Activated CD8-positive, alpha-beta memory T cell treated with anti-CD3 and anti-CD28 coated beads for 1 hour (primary cell): ENCODE measurements at places on chromosomes 12 and 14.
A peak's percentile ranks its signal among the peaks of the same experiment; 100 is the strongest.

DNA sequence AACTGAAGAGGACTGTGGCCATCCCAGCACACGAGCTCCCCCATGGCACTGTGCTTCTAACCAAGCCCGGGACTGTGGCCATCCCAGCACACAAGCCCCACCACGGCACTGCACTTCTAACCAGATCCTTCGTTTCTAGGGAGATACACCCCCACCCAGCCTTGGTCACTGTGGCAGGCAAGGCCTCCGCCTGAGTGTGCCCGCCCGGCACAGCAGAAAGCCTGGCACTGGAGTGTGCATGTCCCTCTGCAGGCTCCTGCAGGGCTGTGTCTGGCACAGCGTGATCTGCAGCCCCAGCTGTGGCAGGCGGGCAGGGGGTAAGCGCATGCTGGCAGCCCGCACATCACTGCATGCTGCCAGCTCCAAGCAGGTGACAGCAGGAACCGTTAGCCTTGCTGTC lies 49.8 kb downstream of the CCDC85C start:
- no peak for DNase-seq

DNA sequence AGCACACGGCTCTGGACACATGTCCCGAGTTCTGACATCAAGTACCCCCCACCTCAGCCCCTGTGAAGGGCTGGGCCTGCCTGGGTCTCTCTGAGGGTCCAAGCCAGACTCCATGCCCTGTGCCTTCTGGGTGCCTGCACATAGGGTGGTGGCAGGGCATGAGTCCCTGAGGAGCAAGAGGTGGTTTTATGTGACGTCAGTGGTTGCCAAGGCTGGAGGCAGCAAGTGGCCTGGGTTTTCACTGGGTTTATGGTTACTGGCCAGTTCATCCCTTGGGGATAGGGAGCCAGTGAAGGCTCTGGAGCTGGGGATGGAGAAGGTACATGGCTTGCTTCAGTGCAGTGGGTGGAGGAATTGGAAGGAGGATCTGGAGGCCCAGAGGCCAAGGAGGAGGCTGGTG lies 51.1 kb upstream of the EML1 start:
- no peak for DNase-seq

GRCh38 chr14:92922883-92923743 lies at the start of gene CHGA:
Gene CHGA (plus strand): TSS chr14:92923150. CDS start chr14:92923360, 210 bp downstream.
- DNase-seq, result no peak

GRCh38 chr12:47307680-47308399 lies 228.1 kb upstream of the AMIGO2 start:
- no peak for DNase-seq

GRCh38 chr12:102806110-102806509 lies 110.9 kb downstream of the PAH start:
- no peak for DNase-seq

DNA sequence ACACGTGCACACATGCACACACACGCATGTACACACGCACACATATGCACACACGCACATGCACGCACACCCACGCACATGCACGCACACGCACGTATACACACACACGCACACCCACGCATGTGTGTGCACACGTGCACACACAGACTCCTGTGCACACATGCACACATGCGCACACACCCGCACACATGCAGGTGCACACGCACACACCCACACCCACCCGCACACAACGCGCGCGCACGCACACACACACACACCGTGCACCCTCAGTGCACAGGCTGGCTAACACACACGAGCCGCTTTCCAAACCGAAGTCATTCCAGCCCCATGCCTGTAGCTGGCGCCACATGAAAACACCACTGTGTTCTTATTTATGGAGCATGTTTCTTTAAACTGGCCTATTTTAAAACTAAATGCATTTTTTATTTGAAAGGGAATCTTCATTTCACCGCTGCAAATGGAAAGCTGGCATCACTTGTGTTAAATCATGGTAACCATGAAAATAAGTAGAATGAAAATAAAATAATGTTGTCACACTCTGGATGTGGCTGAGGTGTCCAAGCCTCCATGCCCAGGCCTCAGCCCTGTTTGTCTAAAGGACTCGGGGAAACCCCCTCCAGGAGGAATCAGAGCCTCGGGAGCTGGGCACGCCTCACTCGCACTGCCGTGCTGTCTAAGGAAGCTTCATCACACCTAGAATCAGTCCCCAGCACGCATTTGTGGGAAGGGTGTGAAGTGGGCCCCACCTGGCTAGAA lies 45.1 kb downstream of the GALNT9 start:
- no peak for DNase-seq

GRCh38 chr12:100964028-100964427 lies 169.5 kb downstream of the ANO4 start:
- no peak for DNase-seq

- no peak for DNase-seq
These were observed 67.7 kb downstream of the ZNF664 start for GRCh38 chr12:124040737-124041136.

GRCh38 chr12:92462049-92462448 lies 240.7 kb upstream of the PLEKHG7 start:
- no peak for DNase-seq

GRCh38 chr12:27478949-27479348 lies 32.4 kb downstream of the SMCO2 start:
- no peak for DNase-seq

- DNase-seq, result no peak
These were observed 15.0 kb upstream of the PPP1R13B start for GRCh38 chr14:103862393-103862782.

DNA sequence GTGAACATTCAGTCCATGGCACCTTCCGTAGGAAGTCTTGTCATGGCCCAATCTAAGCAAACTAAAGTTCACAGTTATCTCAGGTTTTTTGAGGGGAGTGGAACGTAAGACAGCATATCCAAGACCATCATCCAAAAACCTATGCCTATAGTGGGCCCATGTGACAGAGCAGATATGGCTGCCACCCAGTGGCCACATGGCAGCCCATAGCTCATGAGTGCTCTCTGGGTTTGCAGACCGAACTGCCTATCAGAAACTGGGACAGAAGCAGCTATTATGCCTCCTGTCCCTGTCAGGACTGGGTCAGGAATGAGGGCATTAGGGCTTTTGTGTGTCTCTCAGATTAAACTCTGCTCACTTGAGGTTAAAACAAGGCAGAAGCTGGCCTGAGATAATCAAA lies 503.7 kb downstream of the NRXN3 start:
- no peak for DNase-seq

GRCh38 chr12:81077686-81078441 lies at the start of gene ACSS3:
Gene ACSS3 (plus strand): TSS chr12:81078079. CDS start chr12:81078121, 42 bp downstream.
- DNase-seq, result no peak

DNA sequence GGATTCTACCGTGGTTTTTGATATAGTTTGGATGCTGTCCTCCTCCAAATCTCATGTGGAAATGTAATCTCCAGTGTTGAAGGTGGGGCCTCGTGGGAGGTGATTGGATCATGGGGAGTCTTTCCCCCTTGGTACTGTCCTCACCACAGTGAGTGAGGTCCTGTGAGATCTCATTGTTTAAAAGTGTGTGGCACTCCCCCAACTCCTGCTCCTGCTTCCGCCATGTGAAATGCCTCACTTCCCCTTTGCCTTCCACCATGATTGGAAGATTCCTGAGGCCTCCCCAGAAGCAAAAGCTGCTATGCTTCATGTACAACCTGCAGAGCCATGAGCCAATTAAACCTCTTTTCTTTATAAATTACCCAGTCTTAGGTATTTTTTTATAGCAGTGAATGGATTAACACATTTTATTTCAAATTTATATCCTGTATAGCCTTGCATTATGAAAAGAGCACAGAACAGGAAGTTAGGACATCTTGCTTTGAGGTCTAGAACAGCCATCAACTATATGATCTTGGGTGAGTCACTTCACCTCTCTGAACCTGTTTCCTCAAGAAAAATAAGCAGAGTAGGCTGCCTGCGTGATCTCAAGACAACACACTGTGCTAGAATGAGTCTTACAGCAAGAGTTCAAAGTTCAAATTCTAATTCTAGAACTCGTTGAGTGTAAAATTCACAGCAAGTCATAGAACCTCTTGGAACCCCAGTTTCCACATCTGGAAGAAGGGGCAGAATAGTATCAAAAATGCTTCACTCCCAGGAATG lies 160.9 kb upstream of the EEA1 start:
- no peak for DNase-seq

GRCh38 chr12:106107566-106107965 lies 31.2 kb downstream of the NUAK1 start:
- no peak for DNase-seq

DNA sequence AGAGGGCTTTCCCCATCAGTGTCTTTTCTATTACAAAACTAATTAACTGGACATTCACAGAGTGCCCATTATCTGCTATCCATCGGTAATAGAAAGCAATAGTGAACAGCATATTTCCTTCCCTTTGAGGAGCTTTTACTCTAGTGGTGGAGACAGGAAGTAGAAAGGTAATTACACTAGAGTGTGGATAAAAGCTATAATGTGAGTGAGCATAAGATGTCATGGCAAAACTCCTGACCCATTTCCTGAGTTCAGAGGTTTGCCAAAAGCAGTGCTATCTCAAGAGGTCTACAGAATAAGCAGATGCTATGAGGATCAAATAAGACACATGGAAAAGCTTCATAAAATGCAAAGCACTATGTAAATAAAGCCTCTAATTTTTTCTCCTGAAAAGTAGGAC lies 24.0 kb downstream of the TIMELESS start:
- DNase-seq, result no peak

DNA sequence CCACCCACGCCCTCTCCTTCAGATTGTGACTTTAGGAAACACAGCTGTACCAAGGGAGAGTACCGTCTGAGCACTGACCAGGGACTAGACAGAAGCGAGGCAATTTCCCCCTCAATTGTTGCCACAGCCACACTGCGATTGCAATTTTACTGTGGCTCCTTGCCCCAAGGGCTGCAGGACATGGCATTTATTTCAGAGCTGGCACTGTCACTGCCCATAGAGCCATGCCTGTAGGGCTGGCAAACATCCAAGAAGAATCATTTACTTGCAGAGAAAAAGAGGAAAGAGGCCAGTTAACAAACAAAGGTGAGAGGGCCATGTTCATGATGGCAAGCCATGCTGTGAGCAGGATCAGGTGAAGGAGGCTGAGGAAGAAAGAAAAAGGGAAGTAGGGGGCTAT lies 129.6 kb downstream of the EMP1 start:
- no peak for DNase-seq

GRCh38 chr14:80988735-80989429 lies 33.5 kb downstream of the TSHR start:
- no peak for DNase-seq

GRCh38 chr12:110885152-110885840 lies 35.1 kb downstream of the MYL2 start:
- DNase-seq, result no peak

- no peak for DNase-seq
These were observed 1.5 kb downstream of the DHRS7 start for GRCh38 chr14:60163693-60164092.

- no peak for DNase-seq
These were observed 47.9 kb downstream of the CDK17 start for GRCh38 chr12:96352161-96352835.

GRCh38 chr14:81471062-81471461 lies 62.6 kb downstream of the SEL1L start:
- DNase-seq, result no peak

DNA sequence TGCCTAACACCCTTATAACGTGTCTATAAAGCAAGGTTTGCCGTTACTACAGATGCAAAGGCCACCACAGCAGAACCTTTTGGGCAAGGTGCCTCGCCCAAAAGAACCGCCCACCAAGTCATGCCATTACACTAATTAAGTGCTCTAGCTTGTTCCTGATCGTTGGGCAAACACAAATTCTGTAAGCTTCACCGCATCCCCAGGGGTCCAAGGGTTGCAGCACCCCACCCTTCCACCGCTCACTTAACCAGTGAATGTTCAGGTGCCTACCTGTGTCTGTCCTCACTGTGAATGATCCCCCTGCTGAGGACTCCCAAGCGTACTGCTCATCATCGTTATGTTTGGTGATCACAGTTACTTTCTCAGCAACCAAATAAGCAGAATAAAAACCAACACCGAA lies 1.4 kb downstream of the HSP90AA1 start:
- no peak for DNase-seq

DNA sequence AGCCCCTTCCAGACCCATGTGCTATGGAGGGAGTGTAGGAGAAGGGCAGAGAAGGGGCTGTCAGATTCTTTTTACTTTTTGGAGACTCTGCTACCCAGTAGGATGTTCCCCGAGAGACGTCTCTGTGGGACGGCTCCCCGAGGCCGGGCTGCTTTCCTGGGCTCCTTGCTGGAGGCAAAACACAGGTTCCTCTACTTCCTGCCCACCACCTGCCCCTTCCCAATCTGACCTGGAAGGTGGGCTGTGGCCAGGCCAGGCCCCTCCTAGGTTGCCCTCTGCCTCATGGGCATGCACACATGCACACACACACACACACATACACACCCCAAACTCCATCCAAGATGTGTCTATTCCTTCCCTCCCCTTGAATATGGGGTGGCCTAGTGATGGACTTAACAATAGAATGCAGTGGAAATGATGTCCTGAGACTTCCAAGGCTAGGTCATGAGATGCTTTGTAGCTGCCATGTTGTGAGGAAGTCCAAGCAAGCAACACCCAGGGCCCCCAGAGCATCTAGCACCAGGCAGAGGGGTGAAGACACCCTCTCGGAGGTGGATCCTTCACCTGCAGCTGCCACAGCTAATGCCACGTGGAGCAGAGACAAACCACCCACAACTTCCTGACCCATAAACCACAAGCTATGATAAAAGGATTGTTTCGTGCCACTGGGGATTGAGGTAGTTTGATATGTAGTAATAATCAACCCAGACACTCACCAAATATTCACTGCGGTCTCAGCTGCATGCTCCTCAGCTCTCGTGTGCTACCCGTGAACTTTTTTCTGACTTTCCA lies 1.6 kb upstream of the ASB2 start:
- DNase-seq, result peak; percentile 32

DNA sequence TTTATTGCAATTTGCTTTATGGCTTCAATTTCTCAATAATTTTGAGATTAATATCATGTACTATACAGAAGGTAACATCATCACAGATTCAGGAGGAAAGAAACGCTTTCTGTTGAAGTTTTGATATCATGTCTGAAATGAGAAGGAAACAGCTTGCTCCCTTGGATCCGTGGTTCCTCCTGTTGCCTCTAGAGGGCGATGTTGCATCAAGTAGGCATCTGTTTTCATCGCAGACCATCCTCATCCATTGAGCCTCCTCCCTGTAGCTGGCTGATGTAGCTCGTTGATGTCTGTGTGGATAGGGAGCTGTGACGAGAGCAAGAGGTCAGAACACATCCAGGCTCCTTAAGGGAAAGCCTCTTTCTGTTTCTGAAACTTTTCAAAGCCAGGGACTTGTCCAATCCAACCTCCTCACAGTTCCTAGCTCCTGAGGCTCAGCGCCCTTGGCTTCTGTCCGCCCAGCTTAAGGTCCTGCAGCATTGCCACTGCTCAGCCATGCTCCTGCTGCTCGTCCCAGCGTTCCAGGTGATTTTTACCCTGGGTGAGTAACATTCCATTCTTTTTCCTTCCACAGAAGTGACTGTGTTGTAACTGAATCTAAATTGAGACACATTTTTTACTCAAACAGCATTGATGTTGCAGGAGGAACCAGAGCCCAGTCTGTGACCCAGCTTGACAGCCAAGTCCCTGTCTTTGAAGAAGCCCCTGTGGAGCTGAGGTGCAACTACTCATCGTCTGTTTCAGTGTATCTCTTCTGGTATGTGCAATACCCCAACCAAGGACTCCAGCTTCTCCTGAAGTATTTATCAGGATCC lies 304.8 kb upstream of the OR4E1 start:
- DNase-seq, result no peak
